ENCODE measurements at places on chromosomes 5 and 9. TPM values are rescaled to one million over a fixed set of nuclear protein-coding genes. Genes with fewer than 3 reads are reported as not detected.

MSMP gene
- not detected for total RNA-seq

- DNase-seq: no peak
These were observed 237.4 kb upstream of the PIK3R1 start for GRCh38 chr5:67978171-67978570.

EGFL7 gene
- 82.9 TPM for total RNA-seq

FAT2 gene
- total RNA-seq: 0.12 TPM

DNA sequence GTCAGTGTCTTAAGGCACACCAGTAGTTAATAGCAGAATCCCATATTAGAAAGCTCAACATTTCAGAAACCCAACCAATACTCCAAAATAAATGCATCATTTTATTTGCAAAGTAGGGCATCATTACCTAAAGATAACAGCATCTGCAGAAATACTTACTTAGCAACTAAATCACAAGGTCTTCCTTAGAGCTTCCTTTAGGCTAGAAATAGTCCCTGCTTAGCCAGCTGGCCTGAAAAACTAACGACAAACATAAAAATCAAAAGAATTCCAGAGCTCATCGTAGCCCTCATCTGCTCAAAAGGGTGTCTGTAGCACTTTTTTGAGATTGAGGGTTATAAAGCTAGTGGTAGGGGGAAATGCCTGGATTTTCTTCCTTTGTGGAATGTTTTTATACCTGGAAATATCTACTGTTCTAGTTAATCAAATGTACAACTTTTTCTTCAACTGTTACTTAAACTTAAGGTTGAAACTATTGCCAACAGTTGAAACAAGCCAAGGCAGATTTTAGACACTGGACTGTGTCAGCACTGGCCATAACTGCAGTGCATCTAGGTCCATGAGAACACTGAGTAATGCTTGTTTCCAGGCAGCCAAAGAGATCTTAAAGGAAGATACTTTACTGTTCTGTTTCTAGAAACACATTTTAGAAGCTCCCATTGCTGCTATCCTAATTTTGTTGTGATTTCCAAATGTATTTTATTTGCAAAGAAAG lies 129.4 kb upstream of the RASA1 start:
- DNase-seq: no peak

LRRC14B gene
- total RNA-seq: 3.6 TPM

RASGEF1C gene
- 1.5 TPM for total RNA-seq

DNA sequence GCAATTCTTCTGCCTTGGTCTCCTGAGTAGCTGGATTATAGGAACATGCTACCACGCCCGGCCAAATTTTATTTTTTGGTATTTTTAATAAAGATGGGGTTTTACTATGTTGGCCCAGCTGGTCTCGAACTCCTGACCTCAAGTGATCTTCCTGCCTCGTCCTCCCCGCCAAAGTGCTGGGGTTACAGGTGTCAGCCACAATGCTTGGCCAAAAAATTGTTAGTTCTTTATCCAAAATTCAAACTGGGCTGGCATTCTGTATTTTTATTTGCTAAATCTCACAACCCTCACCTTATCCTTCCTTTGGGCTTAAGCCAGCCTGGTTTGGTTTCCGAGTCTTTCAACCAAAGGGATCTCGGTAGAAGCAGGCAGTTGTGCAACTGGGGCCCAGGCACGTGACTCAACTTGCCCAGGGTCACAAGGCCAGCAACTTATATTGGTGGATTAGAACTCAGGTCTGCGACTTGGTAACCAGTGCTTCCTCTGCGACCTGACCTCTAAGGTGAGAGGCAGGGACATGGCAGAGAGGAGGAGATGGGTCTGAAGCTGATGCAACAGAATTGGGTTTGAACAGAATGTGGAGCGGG lies 26.5 kb upstream of the BOD1 start:
- no peak for DNase-seq

GRCh38 chr5:159764283-159765134 lies 151.8 kb upstream of the ADRA1B start:
- DNase-seq: peak; percentile 97

GRCh38 chr9:91341258-91341746 lies 20.4 kb downstream of the AUH start:
- no peak for DNase-seq

GRCh38 chr5:136285096-136285855 lies 80.1 kb downstream of the TRPC7 start:
- DNase-seq: peak; percentile 25

- DNase-seq: peak; percentile 84
These were observed 569 bp downstream of the HINT2 start for GRCh38 chr9:35814106-35814840.

GRCh38 chr5:131303537-131303936 lies 39.7 kb downstream of the CDC42SE2 start:
- no peak for DNase-seq

- peak; percentile 90 for DNase-seq
These were observed at the start of gene DMAC1 for GRCh38 chr9:7799234-7799943. Gene DMAC1, minus strand, starts transcription at chr9:7799778. Its CDS starts 44 bp downstream, at chr9:7799734.

DNA sequence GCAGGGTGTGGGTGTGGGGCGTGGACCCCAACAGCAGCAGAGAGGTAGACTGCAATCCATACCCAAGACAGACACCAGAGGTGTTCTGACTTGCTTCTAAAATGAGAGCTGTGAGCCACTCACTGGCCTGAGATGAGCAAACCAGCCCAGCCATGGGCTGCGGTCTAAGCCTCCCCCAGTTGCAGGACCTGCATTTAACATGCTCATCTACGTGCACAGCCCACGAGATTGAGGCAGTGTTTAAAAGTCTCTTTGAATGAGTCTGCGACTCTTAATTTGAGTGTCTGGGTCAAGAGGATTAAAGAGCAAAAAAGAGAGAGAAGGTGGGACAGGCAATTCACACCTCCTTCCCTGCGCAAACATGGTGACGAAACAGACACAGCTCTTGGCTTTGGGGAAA lies 5.9 kb downstream of the SURF4 start:
- no peak for DNase-seq

DNA sequence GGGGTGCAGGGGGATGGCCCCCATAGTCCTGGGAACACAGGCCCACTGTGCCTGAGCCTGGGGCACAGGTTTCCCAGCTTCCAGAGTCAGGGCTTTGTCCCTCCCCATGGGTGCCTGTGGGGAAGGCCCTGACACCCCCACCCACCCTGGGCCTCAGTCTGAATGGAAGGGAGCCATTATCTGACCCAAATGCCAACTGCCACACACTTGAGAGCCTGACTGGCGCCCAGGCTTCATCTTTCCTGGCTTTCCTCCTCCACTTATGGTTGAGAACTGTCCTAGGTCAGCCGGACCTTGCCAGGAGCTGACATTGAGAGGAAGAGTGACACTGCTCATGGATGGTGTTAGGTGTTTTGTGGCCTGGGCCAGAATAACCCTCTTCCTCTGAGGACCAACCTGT lies 24.0 kb downstream of the SH3PXD2B start:
- no peak for DNase-seq

GRCh38 chr9:38335686-38336085 lies 56.8 kb upstream of the ALDH1B1 start:
- no peak for DNase-seq

GRCh38 chr9:134593286-134594077 lies 48.1 kb upstream of the COL5A1 start:
- no peak for DNase-seq

- no peak for DNase-seq
These were observed 11.1 kb downstream of the TRIM14 start for GRCh38 chr9:98107926-98108325.

DNA sequence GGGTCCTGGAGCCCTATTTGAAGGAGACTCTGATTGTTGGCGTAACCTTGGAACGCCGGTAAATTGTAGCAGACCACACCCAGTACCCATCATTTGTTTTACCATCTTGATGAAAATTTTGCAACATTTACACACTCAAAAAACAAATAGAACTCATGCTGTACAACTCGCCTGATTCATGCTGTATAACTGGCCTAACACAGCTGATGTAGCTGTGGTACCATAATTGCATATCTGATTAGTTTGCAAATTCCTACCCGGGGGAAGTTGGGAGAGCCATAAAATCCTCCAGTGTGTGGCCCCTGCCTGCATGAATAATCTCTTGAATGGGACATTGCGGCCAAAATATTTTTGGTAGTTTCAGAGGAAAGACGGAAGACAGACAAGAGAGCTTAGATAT lies 9.7 kb downstream of the NIPAL4 start:
- no peak for DNase-seq

DNA sequence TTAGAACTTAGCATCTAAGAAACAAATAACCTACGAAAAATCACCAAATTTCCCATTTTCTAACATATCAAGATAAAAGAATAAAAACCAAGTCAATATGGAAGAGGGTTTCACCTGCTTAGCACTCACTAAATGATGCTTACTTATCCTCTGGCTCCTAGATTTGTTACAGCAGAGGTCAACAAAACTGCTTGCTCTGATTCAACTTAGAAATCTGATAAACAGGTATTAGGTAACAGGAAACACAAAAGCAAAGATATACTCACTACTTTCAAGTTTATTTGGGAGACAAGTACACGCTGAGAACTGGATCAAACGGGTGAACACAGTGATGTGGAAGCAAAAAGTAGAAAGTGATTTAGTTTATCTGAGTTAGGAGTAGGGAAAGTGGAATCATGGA lies 235.7 kb upstream of the TARS1 start:
- no peak for DNase-seq

- DNase-seq: no peak
These were observed 68.2 kb upstream of the RAD23B start for GRCh38 chr9:107214915-107215314.

- DNase-seq: no peak
These were observed 11.8 kb downstream of the ACSL6 start for GRCh38 chr5:131999441-132000240.

NXNL2 gene
- total RNA-seq: 0.56 TPM

GRCh38 chr9:11686733-11687132 lies 1006.5 kb upstream of the TYRP1 start:
- peak; percentile 30 for DNase-seq

CFAP157 gene
- 0.86 TPM for total RNA-seq

DNA sequence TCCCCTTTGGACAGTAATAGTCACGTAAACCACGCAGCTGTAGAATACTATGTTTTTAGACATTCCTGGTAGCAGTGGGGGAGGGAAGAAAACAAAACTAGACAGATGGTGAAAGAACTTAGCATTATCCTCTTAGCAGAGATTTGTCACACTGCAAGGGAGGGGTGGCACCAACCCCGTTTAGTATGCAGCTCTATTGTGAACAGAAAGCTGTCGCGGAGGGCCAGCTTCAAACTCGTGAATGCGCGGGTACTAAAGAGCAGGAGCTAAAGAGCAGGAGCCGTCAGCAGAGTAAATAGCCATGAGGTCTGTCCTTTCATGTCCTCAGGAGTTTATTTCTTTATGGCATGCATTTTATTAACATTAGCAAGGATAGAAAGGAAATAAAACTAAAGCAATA lies 141.9 kb upstream of the SLC12A2 start:
- DNase-seq: no peak

LCN1 gene
- not detected for total RNA-seq

F2RL1 gene
- total RNA-seq: not detected

DNA sequence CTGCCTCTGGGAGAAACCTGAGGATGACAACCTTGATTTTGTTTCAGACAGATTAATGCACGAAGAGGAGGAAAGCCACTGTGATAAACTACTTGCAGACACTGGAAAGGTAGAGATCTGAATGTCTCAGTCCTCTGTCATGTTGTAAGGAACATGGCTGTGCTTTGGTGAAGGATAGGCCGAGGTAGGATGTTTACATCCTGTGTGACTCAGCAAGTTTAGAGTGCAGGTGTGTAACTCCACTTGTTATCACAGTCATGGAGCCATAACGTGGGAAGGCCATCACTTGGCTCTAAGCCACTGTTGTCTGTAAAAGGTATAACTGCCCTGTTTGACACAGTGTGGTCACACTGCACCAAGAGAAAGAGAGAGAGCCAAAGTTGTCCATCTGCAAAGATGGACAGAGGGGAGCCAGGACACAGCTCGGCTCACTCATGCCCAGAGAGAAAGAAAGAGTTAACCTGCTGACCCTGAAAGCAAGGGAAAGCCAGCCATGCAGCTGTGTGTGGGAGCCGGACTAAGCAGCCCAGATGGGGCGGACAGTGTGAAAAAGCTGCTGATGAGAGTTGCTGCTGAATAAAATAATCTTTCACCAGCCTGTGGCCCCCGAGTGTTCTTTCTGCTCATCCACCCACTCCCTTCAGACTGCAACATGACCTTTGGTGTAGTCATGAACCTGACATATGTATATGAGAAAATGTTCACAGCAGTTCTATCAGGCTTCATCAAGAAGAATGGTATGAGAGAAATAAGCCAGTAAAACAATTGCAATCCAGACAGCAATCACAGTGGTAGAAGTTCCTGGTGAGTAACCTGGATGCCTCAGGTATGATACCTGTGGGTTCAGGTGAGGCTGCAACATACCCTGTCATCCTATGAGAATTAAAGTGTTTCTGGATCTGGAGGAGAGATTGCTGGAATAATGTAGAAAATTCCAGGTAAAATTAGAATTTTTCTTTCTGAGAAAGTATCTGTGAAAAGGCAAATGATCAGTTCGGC lies 115.9 kb downstream of the TARS1 start:
- no peak for DNase-seq

DNA sequence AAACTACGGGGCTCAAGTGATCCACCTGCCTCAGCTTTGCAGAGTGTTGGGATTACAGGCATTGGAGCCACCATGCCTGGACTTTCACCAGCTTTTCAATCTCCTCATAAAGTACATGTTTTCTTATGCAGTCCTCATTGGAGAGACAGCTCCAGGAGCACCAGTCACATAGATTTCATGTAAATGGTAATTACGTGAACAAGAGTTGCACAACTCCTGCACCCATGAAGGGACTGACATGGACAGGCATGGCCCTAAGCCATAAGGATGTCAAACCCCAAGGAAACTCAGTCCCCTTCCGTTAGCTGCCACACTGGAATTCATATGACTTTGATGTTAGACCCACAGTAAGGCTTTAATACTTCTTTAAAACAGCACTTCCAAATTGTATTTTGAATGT lies 7.6 kb upstream of the ADGRV1 start:
- no peak for DNase-seq

- DNase-seq: no peak
These were observed 42.1 kb downstream of the TMOD1 start for GRCh38 chr9:97543561-97543960.

DNA sequence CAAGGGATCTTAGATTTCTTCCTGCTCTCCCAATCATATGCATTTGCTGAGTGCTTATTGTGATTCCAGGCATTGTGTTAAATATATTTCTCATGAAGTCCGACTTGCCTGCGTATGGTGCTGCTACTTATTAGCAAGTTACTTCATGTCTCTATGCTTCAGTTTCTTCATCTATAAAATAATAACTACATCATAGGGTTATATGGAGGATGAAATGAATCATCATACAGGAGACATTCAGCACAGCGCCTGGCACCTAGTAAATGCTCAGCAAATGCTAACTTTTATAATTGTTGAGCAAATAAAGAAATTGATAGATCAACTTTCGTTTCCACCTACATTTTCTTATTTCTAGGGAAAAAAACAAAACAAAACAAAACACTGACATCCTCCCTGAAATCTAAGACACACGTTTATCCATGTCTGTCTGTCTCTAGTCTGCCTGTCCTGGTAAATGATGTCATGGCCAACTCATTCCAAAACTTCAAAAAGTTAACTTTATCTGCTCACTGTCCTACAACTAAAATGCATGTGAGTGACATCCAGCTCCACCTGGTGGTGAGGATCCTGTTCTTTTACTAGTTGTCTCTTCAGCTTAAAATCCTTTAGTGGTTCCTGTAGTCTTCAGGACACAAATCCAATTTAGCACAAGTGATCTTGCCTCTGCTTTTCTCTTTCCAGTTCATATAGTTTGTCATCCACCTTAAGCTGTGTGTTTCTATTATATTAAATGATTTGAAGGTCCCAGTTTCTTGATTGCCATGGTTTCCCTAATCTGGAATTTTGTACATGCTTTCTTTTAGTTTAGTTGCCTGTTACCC lies 27.7 kb downstream of the PPP3R2 start:
- peak; percentile 37 for DNase-seq

GRCh38 chr9:136249877-136250559 lies 4.4 kb upstream of the QSOX2 start:
- no peak for DNase-seq

GRCh38 chr5:138339464-138339863 lies 1.4 kb downstream of the FAM53C start:
- DNase-seq: no peak

Measured in cardiac muscle cell (in vitro differentiated cells and primary cell).